Activated naive CD8-positive, alpha-beta T cell treated with anti-CD3 and anti-CD28 coated beads, Interleukin-2, amount 50 U/mL, for 24 hours (primary cell): ENCODE measurements at places on chromosomes 1 and 21.
A peak's percentile ranks its signal among the peaks of the same experiment; 100 is the strongest.

GRCh38 chr1:6688757-6689156 lies 12.9 kb downstream of the DNAJC11 start:
- no peak for DNase-seq

- DNase-seq, result no peak
Measured at GRCh38 chr1:229989591-229990248, 77.3 kb upstream of the GALNT2 start.

GRCh38 chr1:150578272-150579109 lies 919 bp downstream of the MCL1 start:
- peak; percentile 61 for DNase-seq

DNA sequence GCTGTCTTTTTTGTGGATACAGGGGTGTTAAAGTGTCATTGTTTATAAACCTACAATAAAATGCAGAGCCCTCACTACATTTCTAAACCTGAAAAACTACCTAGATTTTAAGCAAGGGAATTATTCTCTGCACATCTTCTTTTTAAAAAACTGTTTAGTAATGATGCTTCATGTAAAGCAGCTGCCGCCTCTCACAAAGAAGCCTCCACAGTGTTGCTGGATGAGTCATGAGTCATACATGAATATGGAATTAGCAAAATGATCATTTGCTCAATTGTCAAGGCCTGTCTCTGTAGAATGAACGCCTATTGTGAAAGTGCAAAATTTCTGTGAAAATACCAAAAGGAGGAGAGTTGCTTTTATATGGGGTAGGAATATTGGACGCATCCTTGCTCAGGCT lies 259.5 kb upstream of the CHRM3 start:
- DNase-seq, result no peak

GRCh38 chr21:46171585-46171984 lies 12.7 kb downstream of the SPATC1L start:
- DNase-seq, result no peak

- DNase-seq, result no peak
Measured at GRCh38 chr1:182809414-182809957, 19.9 kb downstream of the NPL start.
